ENCODE measurements at places on chromosomes 6 and 20.
A peak's percentile ranks its signal among the peaks of the same experiment; 100 is the strongest.

DNA sequence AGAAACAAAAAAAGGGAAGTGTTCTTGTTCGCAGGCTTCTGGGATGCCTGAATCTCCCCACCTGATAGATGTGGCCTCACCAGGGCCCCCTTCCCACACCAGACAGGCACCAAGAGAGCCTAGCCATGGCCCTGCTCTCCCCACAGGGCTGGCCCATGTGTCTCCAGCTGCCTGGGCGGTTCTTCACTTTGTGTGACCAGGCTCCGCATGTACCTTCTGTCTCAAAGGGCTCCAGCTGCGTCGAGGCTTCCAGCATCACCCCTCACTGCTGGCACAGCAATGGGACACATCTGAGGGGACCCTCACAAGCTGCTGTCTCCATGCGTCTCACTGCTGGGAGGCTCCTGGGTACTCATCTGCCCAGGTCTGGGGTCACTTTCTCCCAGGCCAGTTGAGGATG is 362.9 kb downstream of the ZFAND3 start:
- no peak for DNase-seq

GRCh38 chr6:143501851-143502250 is 9.7 kb downstream of the FUCA2 start:
- DNase-seq, result no peak

DNA sequence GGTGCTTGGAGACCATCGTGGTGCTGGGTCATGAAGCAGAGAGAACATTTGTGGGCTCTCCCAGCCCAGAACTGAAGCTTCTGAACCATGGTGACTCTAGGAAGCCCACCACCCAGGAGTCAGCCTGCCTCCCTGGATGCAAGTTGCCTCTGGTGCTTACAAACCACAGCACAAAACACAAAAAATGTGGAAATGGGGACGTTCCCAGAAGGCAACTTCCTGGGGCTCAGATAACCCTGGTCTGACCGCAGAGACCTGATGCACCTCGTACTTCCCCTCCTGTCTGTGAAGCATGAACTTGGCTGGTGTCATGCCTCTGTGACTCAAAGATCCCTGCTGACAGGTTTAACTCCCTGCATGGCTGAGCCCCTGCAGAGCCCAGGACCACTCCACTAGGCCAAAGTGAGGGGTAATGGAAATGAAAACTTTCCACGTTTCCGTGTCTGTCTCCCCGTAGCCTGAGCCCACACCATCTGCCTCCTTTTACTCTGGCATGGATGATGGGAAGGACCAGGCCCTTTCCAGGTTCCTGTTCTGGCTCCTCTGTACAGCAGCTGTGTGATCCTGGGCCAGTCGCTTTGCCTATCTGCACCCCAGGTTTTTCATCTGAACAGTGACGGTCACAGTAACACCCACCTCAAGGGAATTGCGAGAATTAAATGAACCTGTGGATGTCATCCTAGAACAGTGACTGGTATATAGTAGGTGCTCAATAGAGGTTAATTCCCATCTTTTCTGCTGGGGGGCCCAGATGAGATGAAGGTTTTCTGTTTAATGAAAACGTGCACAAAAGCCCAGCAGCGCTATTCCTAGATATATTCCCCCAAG is 57.7 kb downstream of the PPP1R16B start:
- DNase-seq, result no peak

- no peak for DNase-seq
Observed at GRCh38 chr6:22928775-22929174, 359.4 kb downstream of the HDGFL1 start.

- DNase-seq, result no peak
Observed at GRCh38 chr6:48176645-48177308, 65.8 kb upstream of the PTCHD4 start.

GRCh38 chr6:152863618-152864326 is 113.2 kb downstream of the VIP start:
- DNase-seq, result peak; percentile 85

- DNase-seq, result no peak
Observed at GRCh38 chr6:68633281-68633971, 1.7 kb upstream of the ADGRB3 start.

DNA sequence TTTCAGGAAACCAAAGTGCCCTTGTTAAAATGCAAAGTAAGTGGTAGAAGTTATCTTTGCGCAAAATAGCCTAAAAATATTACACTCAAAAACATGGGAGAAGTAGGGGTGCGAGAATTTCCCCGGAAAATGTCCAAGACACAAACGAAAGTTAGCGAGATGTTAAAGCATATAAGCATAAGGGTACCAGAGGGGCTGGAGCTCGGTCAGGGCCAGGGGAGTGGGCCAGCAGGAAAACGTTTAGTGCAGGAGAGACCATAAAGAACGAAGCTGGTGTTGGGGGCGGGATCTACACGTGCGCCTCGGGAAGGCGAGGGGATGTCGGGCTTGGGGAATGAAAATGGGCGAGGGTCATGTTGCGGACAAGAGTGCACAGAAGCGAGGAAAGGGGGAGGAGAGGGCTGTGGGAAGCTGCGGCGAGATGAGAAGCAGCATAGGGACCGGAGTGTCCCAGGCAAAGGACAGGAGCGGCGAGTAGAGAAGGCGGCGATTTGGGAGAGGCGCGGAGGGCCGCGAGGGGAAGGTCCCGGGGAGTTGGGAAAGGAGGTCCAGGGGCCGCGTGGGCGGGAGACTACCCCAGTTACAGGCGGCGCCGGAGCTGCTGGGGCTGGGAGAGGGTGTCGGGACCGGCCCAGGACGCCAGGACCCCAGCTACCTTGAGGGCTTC is 600 bp downstream of the XPO5 start:
- DNase-seq, result peak; percentile 35

GRCh38 chr6:28764014-28764723 is 159.6 kb downstream of the TRIM27 start:
- no peak for DNase-seq

DNA sequence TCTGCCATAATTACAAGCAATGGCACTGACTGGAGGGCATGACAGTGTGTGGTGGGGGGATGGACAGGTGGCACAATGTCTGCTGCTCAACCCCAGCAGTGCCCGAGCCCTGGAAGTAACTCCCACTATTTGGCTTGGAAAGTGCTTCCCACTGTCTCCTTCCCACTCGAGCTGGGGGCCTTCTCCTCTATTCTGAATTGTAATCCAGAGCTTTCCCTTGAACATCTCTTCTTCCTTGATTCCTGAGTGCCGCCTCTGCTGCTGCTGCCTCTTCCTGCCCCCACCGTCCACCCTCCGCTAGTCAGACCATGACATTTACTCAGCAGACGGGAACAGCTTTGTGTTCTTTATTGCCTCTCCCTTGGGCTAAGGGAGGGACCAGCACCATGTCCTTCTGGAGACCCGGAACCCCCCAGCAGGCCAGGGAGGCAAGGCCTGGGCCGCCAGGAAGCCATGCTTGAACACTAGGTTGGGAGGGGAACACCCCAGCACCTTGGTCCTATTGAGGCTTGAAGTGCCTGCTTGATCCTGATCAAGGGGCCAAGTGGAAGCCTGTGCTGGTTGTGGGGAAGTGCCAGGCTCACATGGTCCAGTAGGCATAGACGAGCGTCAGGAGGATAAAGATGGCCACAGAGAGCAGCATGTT is 17.0 kb downstream of the CCDC167 start:
- no peak for DNase-seq

- peak; percentile 40 for DNase-seq
Observed at GRCh38 chr6:119612911-119613381, 263.4 kb upstream of the MAN1A1 start.

- DNase-seq, result no peak
Observed at GRCh38 chr6:170329321-170329720, 22.8 kb downstream of the FAM120B start.

DNA sequence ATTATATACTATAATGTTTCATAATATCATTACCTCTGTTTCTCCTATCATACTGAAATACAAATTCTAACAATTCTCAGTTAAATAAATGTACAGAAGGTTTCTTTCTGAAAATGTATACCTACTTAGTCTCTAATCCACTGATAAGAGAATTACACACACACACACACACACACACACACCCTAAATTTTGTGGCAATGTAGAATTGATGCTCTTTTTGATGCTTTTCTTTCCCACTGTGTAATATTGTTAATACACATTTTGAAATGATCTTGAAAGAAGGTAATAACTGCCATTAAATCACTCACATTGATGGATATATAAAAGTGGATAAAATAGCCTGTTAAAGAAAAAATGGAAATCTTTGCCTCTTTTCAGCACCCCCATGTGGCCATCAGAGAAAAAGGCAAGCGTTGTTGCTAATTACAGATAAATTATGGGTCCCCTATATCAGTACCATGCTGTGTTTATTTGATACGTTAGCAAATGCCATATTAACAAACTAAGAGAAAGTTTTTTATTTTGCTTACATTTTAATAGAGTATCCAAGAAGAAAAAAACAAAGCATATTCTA is 76.6 kb upstream of the VGLL2 start:
- peak; percentile 21 for DNase-seq

- DNase-seq, result no peak
Observed at GRCh38 chr20:2230726-2231488, 64.9 kb upstream of the TGM3 start.

GRCh38 chr20:20737158-20737557 is 24.7 kb upstream of the RALGAPA2 start:
- DNase-seq, result peak; percentile 49

DNA sequence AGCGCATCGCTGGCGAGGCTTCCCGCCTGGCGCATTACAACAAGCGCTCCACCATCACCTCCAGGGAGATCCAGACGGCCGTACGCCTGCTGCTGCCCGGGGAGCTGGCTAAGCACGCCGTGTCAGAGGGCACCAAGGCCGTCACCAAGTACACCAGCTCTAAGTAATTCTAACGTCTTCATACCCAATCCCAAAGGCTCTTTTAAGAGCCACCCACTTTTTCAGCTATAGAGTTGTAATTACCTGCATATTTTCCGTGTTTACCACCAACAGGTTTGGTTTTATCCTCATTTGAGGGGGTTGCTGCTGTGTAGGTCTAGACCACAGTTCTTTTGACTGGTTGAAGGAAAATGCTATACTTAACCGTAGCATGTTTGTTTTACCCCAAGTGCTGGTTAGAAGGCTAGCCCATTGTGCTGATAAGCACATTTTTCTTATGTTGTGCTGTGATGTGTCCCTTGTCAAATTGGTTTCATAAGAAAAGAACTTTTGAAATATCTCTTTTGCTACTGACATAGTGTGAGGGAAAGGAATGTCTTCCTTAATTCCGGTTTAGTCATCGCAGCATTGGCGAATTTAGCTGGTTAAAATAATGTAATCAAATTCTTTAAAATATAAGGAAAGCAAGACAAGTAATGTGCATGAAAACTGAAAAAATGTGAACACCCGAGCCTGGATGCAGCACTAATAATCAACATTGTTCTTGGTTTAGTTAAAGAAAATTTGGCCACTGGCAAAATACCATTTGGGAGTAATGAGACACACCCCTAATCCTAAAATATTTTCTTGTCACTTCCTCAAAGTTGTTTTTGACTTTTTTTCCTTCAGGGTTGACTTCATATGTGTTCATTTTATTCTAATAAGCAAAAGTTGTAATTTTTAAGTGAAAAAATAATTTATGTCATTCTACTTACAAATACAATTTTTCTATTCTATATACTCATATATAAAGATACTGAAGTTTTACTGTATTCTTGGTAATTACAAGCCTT is 112.8 kb downstream of the HFE start:
- DNase-seq, result no peak

- no peak for DNase-seq
Observed at GRCh38 chr6:10309457-10310329, 105.2 kb downstream of the TFAP2A start.

DNA sequence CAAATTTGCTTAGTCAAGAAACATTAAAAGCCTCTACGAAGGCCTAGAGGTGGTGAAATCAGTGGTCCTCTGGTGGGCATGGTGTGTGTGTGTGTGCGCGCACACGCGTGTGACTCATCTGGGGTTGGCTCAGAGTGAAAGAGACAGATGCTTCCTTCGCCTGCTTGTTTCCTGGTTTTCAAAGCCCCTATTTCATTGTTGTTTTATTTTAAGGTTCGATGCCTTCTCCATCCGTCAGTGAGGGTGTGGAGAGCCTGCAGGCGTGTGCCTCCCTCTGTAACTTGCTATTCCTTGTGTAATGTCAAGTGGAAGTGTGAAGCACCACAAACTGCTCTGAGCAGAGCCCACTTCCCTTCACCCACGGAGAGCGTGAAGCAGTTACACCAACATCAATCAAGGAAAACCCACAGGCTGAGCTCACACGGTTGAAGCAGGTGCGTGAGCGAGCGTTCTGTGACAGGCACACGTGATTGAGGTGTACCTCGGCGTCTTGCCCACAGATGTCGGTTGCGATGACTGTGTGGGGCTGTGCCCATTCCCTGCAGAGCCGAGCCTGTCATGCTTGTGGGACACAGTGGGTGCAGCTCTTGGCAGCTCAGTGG is 233.9 kb downstream of the PRL start:
- no peak for DNase-seq

- DNase-seq, result no peak
Observed at GRCh38 chr6:147226163-147226724, 22.0 kb downstream of the STXBP5 start.

- no peak for DNase-seq
Observed at GRCh38 chr6:136771306-136771705, 21.0 kb downstream of the MAP3K5 start.

DNA sequence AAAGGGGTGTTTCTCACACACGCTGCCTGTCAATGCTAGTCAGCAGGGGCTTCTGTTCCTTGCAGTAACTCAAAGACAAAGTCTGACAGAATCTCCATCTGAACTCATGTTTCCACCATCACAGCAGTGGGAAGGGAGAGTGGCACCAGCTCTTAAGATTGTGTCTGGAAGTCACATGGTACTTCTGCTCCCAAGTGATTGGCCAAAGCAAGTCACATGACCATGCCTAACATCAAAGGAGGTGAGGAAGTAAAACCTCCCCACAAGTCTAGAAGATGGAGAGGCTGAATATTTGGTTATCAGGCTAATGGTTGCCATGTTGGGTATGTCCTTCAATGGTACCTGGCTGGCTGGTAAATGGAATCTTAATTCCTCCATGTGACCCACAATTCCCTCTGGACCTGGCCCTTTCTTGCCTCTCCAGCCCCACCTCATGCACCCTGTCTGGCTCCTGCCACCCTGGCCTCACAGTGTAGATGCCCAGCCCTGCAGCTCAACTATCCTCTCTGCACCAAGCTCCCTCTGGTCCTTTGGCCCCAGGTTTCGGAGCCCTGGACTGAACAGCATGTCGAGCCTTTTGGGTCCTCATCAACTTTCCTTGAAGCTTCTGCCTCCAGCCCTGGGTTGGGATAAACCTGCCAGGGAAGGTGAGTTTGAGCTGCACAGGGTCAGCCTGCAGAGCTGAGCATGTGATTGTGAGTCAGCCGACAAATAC is 51.0 kb upstream of the PMEPA1 start:
- DNase-seq, result no peak

GRCh38 chr6:155313602-155314091 is 637 bp downstream of the TFB1M start:
- peak; percentile 29 for DNase-seq

DNA sequence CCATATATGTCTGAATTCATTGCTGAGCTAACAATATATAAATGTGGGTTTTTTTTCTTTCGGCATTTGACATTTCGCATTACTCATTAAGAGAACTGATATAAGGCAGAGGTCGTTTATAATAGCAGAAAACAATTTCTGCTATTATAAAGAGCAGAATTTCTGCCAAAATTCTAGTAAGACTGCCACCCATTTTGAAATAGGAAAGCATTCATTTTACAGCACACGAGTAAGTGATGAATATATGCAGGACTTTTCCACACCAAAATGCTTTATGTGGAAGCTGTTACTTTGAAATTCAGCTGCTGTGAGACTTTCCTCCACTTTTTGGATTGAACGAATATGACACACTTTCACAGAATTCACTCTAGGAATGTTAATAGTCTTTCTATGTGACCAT is 610.9 kb upstream of the MAN1A1 start:
- DNase-seq, result no peak

GRCh38 chr20:8454137-8454712 is 322.2 kb downstream of the PLCB1 start:
- DNase-seq, result peak; percentile 9
